ENCODE measurements at places on chromosomes 2 and 18.

DNA sequence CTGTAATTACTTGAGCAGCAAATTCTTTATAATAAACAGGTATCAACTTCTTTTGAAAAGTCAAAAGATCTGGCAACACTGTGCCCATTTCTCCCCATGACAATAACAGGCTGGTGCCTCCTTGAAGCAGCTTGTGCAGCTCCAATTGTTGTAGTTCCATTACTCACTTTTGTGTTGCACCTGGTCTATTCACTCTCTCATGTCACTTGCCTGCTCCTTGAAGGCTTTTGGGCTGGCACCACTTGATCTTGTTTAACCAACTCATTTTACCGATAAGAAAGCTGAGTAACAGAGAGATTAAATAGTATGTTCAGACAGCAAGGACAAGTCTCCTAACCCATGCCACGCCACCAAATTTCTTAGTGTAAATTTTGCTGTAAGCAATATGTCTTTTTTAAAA, 314.5 kb downstream of the OSR1 start:
- DNase-seq: no peak

DNA sequence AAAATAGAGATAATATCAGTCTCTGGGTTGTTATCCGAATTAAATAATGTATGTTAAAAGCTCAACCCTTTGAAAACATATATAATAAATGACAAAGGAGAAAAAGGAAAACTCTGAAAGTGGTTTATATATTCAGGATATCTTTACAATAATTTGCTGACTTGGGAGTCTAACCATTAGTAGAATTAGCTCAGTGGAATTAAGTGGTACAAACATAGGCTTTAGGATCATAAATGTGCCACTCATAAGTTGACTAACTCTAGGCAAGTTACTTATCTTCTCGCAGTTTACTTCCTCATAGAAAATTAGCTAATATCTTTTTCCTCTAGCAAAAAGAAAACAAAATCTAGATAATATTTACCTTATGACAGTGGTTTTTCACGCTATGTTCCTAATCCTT, 44.6 kb downstream of the HEATR5B start:
- DNase-seq: no peak

GRCh38 chr2:109644571-109645275, 30.6 kb downstream of the SOWAHC start:
- peak; percentile 5 for DNase-seq

GRCh38 chr2:237190966-237191713, 105.5 kb downstream of the COPS8 start:
- no peak for DNase-seq

DNA sequence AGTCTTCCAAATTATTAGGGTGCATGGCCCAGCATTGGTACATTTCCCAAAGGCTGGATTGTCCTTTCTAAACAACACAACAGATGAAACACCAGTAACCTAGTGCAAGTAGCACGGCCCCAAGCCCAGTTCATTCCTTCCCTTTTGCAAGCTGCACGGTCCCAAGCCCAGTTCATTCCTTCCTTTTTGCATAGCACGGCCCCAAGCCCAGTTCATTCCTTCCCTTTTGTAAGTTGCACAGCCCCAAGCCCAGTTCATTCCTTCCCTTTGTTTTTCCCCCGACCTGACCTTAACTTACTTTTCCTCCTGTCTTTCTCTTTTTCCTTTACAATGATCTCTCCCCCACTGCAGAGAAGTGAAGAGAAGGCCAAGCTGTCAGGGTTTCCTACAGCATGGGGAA, 60.9 kb downstream of the C18orf63 start:
- no peak for DNase-seq

DNA sequence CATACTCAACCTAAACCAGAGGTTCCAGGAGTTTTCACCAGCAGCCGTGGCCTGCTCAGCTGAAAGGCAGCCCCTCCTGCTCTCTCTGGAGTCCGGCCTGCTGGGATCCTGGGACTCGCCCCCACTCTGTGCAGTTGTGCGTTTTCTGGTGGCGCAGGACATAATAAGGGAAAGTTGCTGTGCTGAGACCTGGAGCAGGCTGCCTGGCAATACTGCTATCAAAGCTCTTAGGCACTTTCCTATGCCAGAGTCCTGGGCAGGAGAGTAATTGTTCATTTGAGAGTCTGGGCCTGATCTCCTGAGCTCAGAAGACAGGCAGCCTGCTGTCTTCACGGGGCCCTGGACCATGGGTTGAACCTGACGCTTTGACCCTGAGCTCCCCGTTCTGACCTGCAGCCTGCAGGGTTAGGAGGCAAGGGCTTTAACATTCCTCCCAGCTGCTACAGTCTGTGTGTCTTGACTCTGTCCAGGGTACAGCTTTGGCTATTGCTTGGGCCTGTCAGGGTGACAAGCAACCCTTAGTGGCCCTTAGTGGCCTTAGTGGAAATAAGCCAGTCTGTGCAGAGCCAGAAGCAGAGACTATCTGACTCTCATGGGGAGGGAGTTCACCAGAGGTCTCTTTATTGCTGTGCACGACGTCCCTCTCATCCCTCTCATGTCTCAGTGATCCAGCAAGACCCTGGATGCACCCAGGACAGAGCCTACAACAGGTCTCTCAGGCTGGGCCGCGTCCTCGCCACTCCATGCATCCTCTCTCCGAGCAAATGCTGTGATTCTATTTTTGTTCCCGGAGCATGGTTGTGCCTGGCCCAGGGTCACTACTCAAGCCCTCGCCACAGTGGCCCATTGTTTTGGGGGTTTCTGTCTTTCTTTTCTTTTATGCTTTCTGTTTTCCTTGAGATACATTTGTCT, 60.6 kb downstream of the ACKR3 start:
- DNase-seq: no peak

- no peak for DNase-seq
Measured at GRCh38 chr2:234843411-234843810, 108.4 kb upstream of the SH3BP4 start.

DNA sequence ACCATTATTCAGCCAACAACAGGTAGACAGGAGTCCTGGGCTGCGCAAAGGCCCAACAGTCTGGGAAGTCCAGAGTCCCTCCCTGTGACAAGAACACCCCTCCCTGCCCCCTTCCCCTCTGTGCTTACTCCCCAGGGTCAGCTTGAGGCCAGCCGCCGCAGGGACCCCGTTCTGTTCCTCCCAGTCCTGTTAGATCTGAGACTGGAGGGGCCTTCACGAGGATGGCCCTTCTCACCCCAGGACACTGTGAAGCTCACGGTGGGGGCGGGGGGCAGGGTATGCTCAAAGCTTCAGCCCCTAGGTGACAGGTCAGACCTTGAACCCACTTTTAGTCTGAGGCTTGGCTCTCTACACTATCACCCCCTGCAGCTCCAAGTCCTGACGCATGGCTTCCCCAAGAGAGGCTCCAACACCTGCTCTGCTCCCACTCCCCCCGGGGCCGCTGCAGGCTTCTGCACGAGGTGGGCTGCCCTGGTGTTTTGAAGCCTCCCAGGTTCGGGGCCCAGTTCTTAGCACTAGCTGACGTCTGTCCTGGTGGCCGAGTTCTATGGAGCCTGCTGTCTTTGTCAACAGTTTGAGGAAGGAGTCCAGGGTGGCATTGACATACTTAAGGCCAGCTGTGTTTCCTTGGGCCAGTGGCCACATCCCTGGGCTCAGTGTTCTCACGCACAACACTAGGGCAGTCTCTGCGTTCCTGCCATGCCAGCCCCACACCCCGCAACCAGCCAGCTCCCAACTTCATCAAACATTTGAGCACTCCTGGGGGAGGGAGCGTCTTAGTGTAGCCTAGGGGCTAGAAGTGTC, 37.2 kb upstream of the HPCAL1 start:
- no peak for DNase-seq

- no peak for DNase-seq
Measured at GRCh38 chr18:59684777-59685176, 12.4 kb downstream of the CCBE1 start.

GRCh38 chr2:18404708-18405107, 155.7 kb downstream of the RDH14 start:
- no peak for DNase-seq

DNA sequence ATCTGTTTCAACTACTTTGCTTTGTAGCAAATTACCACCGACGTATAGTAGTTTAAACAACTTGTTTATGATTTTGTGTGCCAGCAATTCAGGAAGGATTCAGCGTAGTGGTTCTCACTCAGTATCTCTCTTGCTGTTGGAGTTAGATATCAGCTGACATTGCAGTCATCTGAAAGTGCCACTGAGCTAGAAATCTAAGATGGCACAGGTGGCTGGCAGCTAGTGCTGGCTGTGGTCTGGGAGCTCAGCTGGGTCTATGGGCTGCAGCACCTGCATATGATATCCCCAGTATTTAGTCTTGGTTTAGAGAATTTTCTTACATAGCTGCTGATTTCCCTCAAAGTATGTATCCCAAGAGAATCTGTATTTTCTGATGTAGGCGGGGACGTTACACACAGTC, 235.6 kb downstream of the SCG2 start:
- DNase-seq: no peak

- no peak for DNase-seq
Measured at GRCh38 chr2:222050981-222051380, 247.8 kb downstream of the PAX3 start.

DNA sequence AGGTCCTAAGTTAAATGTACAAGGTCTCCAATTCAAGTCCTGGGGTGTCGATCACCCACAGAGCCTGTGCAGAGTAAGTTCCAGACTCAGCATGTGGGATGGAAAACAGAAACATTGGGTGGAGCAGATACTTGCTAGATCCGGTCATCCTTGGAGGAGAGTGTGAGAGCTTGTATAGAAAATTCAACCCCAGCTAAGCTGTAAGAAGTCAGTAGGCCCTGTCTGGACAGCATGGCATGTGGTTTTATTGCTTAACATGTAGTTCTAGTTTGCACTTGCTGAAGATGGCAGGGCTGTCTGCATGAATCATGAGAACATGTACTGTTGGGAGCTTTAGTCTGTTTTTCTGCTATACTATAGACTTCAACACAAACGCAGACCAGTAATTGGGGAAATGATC, 189.6 kb upstream of the RMP24 start:
- DNase-seq: no peak

GRCh38 chr18:74856434-74856833, 258.8 kb downstream of the ZNF407 start:
- DNase-seq: no peak

- no peak for DNase-seq
Measured at GRCh38 chr2:833180-833579, 117.5 kb upstream of the SNTG2 start.

GRCh38 chr2:240465268-240465764, 29.9 kb downstream of the GPC1 start:
- DNase-seq: no peak

GRCh38 chr2:160406591-160407392, 86.8 kb downstream of the RBMS1 start:
- DNase-seq: peak; percentile 12

DNA sequence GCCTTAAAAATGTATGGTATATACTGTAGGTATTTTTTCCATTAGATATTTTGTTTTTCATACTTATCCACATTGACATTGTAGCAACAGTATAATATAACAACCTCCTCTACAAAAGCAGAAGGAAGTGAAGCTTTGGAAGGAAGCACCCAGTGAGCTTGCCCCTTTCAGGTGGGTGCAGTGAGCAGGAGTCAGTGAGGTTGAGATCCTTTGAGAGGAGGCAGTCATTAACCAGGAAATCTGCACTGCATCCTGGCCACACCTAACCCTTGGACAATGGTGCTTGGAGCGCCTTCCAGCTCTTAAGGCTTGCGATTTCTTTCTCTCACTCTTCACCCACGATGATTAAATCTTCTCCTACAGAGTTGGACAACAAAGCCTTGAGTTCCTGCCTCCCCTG, 13.9 kb downstream of the IL37 start:
- no peak for DNase-seq

- DNase-seq: no peak
Measured at GRCh38 chr2:151827564-151828142, 568 bp downstream of the ARL5A start.

DNA sequence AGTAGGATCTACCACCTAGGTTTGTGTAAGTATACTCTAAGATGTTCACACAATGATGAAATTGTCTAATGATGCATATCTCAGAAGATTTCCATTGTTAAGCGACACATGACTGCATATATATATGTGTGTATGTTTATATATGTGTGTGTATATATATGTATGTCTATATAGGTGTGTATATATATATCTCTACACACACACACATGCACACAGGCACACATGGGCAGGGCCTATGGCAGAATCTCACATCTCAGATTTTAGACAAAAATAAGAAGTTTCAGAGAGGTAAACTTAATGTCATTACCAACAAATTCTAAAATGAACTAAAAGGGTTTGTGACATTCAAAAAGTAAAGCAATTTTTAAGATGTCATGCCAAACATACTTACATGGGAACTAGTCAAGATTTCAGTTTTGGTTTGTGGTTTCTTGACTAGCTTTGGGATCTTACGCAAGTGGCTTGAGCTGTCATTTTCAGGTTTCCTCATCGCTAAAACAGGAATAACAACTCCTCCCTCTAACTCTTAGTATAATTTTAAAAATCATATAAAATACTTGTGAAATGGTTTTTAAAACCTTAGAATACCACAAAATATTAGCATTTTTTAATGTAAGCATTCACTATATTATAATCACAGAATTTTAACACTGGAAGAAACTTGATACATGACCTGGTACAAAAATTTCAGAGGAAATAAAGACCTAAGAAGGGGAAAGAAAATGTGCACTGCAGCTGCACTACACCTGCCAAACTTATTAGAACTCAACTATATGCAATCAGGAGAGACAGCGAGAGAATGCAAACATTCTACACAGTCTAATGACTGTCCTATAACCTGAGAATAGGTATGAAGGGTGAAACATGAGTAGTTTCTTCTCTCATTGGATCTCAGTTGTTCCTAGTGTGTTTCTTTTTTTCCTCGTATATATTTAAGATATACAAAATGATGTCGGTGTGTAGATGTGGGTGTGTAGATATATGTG, 75.7 kb downstream of the TTC21B start:
- no peak for DNase-seq

DNA sequence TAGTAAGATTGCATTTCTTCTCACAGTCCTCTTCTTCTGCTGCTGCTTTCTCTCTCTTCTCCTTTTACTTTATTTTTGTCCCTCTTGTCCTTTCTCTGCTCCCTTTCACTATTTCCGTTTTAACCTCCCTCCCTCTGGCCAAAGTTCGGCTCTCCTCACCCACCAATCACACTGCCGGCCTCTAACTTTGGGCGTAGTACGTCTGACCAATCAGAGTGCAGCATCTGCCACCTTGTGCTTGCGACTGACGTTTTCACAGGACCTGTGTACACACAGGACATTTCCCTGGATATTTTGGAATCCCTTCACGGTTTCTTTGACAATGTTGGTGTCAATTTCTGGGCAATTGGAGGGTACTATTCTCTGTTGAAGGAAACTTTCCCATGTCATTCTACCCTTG, 22.6 kb upstream of the ICOS start:
- DNase-seq: no peak

GRCh38 chr2:65313126-65313953, 85.7 kb downstream of the ACTR2 start:
- no peak for DNase-seq

DNA sequence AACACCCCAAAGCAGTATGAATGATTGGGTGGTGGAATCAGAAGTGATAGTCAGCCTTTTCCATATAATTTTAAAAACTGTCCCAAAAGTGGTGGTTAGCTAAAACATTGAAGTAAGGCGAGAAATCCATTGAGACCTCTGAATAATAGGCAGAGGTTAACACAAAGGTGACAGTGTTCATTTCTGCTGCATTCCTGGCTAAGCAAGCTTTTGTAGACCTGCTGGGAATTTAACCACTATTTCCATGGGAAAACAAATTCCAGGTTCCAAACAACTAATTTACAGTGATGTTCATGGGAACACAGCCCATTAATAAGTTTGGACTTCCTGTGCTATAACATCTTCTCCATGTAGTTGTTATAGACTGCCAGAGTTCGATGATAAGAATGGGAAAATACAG, 6.3 kb upstream of the INO80D start:
- DNase-seq: no peak

GRCh38 chr2:12052796-12053195, 306.4 kb downstream of the LPIN1 start:
- no peak for DNase-seq

Measured in NCI-H1092 (cell line).